ENCODE measurements at places on chromosomes 4 and X.

DNA sequence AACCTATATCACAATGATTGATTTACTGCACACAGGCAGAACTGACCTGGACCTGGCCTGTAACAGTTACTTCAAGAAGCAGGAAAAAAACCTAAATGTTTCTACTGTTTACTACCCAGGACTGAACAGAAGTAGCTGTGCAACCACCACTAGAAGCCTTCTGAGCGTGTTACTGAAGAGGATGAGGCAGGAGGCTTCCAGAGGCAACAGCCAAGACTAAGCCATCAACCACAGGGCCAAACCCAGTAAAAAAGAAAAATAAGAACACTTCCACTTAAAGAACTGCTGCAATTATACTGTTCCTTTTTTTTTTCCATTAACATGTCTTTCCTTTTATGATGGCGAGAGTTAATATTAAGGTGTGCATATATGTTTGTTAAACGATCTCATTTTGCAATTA is 29.4 kb upstream of the TTC29 start:
- DNase-seq, result no peak

GRCh38 chr4:27474691-27475090 is 614.0 kb downstream of the STIM2 start:
- no peak for DNase-seq

DNA sequence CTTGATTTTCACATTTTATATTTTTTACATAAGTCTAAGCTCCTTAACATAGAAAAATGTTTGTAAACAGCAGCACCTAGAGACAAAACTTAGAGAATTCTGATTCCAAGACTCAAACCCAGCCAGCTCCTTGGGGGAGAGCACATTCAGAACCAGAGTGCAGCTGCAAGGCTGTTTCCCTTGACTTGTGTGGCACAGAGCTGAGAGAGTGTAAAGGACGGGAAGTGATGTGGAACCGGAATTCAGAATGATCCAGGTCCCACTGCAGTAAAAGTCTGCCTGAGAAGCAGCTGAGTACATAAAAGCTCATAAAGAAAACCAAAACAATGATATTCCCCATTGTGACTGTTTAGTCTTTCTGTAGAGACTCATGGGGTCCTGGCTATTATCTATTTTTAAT is 713.8 kb downstream of the RAB28 start:
- no peak for DNase-seq

- no peak for DNase-seq
Observed at GRCh38 chr4:168555437-168555836, 58.6 kb downstream of the PALLD start.

DNA sequence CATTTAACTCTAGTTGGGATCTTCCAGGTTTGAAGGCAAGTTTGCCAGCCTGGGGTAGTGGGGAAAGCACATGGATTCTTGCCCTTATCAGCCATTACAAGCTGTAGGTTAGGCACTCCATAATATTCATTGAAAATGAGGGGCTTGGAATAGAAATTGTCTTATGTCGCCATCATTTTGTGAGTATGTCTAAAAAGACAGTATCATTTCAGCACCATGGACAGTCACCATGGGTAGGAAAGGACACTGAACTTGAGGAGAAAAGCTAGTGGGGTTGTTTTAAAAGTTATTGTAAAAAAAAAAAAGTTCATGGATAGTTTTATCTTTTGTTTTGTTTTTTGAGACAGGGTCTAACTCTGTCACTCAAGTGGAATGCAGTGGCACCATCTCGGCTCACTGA is 356.1 kb downstream of the HNRNPD start:
- DNase-seq, result no peak

DNA sequence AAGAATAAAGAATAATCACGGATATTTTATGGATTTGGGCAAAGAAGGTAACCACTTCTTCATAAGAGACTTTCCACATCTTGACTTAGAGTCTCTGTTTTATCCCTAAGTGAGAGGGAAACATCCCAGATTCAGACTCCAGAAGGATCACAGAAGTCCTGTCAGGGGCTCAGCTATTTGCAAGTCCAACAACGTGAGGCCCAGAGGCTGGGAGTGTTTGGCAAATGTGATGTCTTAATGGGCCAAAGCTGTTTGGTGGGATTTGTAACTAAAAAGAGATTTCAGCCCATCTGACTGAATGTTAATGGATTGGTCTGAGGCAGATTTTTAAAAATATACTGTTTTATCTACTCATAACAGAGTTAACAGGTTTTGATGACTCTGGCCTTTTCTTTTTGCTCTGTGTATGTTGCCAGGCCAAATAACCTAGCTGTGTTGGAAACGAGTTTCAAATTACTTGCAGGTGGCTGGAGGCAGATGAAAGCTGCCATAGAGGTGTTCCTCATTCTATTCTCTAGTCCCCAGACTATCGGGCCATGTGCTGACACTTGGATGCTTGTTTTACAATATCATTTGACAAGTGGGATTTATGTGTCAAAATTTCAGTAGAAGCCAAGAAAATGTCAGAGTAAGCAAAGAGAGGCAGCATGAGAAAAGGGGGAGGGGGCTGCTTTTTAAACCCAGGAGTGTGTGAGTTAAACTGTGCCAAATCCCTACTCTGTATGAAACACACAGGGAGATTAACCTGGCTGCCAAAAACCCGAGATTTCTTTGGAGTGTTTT is 330.9 kb downstream of the DCHS2 start:
- no peak for DNase-seq

- DNase-seq, result no peak
Observed at GRCh38 chrX:15524417-15524816, 23.8 kb downstream of the BMX start.

- no peak for DNase-seq
Observed at GRCh38 chr4:185278716-185279115, 69.3 kb downstream of the SNX25 start.

DNA sequence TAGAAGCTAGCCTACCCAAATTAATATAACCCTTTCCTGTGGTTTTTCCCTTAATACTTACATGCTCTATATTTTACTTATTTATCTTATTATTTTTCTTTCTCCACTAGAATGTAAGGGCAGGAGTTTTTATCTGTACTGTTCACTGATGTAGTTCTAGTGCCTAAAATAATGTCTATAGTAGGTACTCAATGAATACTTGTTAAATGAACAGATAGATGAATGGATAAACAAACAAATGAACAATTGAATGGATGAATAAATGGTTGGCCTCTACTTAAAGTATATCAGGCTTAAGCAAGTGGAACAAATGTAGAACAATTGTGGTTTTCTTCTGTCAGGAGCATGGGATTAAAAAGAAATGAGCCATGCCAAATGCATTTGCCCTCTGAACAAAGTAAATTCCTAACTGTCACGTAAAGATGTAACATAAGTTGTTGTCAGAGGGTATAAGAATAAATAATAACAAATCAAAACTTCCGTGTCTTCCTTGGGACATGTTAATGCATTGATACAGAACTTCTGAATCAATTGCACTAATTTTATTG is 54.1 kb downstream of the SYTL5 start:
- no peak for DNase-seq

GRCh38 chr4:186148336-186148975 is 42.9 kb upstream of the CYP4V2 start:
- no peak for DNase-seq
